Cerebellar nuclear complex (tissue), 1 donor: ENCODE measurements at places on chromosomes 16 and 17.
A peak's percentile ranks its signal among the peaks of the same experiment; 100 is the strongest.

DNA sequence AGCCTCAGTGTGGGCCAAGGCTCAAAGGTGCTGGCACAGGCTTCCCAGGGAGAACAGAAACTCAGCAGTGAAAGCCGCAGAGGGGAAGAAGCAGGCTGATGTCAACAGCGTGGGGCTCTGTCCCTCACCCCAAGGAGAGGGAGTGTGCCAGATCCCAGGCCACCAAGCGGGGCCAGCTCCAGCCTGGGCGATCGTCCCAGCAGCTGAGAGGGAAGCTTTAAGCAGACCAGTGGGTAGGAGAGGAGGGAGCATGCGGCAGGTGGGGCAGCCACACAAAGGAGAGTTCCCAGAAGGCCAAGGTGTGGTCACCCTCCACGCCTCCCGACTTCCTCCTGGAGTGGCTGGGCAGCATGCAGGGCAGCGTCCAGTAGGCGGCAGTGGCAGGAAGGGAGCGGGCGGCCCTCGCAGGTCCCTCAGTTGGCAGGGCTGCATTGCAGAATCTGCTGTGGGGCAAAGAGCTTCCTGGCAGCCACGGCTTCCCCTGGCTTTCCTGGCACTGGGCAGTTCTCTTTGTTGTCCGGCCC is 6.0 kb downstream of the SYNGR2 start:
- peak; percentile 92 for DNase-seq

DNA sequence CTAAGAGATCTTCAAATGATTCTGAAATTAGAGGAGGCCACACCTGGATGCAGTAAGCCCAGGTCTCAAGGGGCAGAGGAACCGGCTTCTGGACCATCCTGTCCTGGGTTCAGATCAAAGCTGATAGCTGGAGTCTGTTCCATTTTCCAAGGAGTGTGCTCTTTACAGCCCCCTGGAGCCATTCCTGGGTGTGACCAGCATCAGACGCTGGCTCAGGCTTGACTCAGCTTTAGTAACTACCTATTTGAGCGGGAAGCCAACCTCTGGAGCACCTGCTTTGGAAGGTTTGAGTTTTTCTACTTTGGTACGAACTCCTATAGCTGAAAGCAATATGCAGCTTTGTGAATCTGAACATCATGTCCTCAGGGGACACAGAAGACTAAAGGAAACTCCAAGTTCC is 12.9 kb upstream of the BBS2 start:
- no peak for DNase-seq

DNA sequence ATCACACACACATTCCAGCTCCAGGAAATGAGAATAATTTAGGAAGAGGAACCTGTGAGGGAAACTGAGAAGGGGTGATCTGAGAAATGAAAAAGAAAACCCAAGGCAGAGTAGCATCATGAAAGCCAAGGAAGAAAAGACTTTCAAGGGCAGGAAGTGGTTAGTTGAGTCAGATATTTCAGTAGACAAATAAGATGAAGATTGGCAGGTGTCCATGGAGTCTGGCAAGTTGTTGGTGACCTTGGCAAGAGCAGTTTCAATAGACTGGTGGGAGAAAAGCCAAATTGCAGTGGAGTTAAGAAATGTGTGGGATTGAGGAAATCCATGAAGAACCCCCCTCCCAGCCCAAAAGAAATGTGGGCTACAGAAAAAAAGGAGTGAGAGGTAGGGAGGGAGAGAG is 10.7 kb downstream of the GNAO1 start:
- DNase-seq = no peak

DNA sequence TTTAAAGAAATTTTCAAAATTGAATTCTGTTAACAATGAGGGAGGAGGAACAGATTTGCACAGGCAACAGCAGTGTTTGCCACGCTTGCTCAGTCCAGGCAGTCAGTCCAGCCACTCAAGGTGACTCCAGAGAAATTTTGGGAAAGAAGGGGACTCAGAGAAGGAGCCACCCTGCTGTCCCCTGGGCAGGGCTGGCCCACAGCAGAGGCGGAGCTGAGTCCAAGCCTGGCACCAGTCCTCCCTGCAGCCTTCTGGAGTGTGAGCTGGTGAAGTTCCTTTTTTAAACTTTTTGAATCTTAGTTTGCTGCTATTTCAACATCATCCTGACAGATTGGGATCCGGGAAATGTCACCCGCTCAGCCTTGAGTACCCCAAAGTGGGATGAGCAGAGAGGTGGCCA is 14.5 kb upstream of the SLC47A2 start:
- no peak for DNase-seq

DNA sequence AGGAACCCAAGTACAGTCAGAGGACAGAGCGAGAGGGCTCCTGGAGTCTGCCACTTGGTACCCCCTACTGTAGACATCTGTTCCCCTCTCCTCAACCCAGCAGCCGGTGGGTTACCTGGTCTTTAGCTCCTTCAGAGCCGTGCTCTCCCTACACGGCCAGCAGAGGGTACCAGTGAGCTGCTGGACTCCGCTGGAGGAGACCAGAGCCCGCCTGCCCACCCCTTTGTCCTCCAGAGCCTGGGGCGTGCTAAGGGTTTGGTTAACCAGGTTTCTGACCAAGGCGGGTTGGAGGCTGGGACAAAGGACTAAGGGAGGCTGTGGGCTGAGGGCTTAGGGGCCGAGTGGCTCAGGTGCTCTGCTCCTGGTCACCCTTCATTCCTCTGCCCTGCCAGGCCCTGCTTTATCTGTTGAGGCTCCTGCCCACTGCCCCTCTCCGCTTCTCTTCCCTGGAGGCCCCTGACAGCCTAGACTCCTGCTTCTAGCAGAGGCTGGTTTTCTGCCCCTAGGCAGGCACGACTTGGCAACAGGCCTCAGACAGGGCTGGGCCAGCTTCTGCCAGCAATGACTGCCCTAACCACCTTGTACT is 2.7 kb upstream of the HSD11B2 start:
- DNase-seq = no peak

- peak; percentile 6 for DNase-seq
Observed at GRCh38 chr16:20612551-20613480, 36.6 kb upstream of the ACSM2B start.

DNA sequence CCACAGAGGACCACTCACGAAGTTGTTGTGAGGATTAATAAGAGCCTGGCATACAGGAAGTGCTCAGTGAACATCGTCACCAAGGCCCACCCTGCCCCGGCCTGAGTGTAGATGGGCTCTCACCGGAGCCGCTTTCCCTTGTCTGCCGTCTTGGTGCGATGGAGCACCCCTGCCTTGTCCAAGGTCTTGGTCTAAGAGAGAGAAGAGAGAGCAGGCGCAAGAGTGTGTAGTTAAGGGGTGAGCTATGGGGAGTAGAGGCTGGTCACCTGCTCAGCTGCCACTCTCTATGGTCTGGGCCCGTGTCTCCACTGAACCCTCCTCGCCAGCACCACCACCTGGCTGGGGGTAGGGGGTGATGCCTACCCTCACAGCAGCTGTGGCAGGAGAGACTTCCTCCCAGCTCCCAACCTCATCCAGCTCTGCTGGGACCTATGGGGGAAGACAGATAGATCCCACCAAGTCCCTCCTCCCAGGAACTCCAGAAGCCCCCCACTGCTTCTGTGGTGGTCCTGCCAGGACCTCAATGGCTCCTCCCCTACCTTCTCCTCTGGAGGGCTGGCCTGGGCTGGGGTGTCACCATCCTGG is 28.7 kb downstream of the ARHGAP27 start:
- DNase-seq = no peak

DNA sequence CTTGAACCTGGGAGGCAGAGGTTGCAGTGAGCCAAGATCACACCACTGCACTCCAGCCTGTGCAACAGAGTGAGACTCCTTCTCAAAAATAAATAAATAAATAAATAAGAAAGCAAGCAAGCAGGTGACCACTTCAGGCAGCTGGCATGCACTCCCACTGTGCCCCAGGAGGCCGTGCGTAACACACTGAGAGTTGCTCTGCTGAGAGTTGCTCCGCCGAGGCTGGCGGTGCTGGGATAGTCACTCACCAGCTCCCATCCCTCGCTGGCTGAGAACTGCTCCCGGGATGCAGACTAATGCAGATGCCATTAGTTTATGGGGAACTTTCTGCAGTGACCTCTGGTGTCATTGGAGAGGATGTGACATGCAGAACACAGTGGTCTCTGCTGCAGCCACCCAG is 105.7 kb upstream of the PLCG2 start:
- DNase-seq = no peak
